ENCODE measurements at places on chromosomes 1 and 21.

DNA sequence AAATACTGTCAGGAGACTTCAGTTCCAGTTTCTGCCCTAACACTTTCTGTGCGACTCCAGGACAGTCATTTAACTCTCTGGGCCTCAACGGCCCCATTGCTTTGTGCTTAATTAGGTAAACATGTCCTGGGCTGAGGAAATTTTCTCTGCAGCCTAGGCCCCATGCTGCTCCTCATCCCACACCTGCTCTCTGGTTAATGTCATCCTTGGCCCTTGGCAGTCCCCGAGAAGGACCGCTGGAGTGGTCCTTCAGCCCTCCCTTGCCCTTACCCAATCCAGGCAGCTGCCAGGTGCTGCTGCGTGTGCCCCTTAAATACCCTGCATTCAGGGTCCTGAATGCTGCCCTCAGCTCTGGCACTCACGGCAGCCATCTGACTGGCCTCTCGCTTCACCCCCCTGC, 18.7 kb downstream of the UBL4B start:
- DNase-seq, result no peak

DNA sequence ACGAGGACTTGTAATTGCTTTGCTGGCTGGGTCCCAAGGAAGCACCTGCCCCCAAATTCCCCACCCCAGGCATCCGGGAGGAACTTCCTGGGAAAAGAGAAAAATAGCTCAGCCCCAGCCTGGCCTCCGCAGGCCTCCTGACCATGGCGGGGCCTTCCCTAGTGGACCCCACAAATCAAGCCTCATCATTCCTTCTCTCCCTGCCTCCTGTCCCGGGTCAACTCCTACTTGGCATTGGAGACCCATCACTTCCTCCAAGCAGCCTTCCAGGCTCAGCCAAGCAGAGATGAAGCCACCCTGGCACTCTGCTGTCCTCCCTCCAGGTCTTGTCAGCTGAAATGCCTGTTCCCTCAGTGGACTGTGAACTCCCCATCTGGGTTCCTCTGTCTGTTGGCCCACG, 38.0 kb downstream of the AJAP1 start:
- no peak for DNase-seq

- DNase-seq, result no peak
These were observed 237.8 kb downstream of the FMN2 start for GRCh38 chr1:240329443-240329842.

- DNase-seq, result no peak
These were observed 9.5 kb upstream of the TARS2 start for GRCh38 chr1:150477733-150478132.

DNA sequence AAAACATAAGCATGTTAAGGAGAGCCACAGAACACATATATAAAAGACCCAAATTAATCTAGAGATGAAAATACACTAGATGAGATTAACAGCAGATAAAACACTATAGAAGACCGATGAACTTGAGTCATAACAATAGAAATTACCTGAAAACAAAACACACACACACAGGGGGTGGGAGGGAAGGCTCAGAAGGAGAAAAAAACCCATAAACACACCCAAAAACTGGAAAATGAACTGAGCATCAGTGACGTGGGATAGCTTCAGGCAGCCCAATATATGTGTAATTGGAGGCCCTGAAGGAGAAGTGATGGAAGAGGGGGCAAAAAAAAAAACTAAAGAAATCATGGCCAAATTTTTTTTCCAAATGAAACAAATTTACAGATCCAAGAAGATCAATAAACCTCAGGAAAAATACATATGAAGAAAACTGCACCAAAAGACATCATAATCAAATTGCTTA, 11.4 kb downstream of the ALDH9A1 start:
- DNase-seq, result no peak

DNA sequence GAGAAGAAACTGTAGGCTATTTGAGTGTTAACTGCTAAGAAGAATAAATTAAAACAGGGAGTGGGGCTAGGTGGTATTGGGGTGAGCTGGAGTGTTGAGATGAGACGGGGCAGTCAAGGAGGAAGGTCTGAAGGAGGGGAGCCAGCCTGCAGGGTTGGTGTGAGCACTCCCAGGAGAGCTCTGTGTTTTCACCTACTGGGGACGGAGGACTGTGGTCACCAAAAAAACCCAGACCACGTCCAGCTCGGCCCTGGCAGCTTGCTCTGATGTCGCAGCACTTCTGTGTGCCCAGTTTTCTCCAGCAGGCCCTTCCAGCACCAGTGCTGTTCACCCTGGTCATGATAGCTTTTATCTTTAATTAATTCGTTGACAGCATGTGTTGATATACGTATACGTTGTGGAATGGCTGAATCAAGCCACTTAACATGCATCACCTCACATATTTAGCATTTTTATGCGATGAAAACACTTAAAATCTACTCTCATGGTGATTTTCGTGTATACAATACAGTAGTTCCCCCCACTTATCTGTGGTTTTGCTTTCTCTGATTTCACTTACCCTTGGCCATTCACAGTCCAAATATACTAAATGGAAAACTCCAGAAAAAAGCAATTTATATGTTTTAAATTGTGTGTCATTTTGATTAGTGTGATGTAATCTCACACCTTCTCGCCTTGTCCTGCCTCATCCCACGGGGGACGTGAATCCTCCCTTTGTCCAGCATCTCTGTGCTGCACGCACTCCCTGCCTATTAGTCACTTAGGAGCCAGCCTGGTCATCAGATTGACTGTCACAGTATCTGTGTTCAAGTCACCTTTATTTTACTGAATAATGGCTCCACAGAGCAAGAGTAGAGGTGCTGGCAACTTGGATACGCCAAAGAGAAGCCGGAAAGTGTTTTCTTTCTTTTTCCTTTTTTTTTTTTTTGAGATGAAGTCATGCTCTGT, 12.3 kb downstream of the FAM3B start:
- no peak for DNase-seq

- no peak for DNase-seq
These were observed 77.7 kb downstream of the SLC16A1 start for GRCh38 chr1:112878321-112878720.

DNA sequence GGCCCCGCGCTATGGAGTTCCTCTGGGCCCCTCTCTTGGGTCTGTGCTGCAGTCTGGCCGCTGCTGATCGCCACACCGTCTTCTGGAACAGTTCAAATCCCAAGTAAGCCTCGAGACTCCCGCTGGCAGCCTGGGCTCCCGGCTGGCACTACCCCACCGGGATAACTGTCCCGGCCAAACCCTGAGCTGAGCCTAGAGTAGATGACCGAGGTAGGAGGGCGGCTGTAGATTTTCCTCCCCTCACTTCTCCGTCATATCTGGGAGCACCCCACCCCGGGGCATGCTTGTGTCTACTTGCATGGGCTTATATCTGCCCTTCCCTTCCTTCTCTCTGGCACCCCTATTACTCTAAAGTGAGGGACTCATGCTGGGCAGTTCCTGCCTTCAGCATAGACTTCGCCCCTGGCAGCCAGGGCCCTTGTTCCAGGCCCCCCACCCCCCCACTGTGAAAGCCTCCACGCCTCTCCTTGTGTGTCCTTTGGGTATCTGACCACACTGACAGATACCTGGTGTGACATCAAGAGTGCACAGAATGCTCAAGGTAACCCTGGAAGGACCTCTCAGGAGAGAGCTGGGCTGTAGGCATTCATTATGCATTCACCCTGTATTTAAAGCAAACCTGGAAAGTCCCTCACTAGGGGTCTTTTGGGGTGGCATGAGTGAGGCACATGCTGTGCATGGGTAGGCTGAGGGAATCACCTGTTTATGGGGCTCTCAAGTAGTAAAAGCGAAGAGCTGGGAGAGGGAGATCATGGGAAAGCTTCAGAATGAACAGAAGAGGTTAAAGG, 485 bp downstream of the EFNA1 start:
- no peak for DNase-seq

DNA sequence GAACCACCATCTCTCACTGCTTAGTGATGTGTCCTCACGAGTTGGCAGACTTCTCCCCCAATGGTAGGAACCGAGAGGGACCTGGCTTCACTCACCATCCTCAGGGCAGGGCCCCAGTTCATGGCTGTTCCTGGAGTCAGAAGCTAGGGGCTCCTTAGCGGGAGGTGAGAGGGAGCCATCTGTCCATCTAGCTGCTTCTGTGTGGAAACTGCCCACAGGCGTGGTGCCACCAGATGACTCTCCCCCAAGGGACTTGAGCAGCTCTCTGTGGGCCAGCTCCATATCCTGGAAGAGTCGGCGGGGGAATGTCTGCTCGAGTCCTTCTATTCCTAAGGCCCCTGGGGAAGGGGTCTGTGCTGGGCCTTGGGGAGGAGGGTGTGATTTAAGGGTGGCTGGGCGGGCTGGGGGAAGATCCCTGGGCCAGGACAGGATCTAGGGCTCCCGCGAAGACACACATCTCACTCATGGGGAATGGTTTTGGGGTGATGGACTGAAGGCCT, 16.3 kb downstream of the LRRC71 start:
- DNase-seq, result no peak

DNA sequence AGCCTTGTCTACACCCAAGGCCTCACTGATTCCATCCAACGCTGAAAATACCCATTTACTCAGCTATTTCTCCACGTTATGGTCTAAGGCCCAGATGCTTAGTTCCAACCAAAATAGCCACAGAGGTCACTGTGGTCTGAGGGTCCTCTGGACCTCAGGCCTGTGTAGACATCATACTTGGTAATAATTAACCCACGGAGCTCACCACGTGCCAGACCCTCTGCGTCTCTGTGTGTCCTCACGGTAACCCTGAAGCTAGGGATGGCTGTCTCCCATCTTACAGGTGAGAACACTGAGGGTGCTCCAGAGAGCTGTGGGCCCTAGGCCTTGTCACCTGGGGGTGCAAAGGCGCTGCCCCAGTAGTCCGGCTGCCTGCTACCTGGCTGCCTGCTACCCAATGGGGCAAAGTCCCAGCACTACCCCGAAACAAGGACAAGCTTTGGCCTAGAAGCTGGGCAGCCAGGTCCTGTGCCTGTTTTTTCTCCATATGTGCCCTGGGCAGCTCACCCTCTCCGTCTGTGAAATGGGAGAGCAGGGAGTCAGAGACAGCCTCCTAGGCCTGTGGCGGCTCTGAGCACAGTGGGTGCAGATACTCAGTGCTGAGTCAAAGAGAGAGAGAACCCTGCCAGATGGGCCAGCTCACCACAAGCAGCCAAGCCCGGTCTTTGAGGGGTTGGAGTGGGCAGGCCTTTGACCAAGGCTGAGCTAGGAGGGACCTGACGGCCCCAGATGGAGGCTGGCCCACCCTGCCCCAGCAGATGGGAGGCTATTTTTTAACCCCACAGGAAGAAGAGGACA, 17.0 kb upstream of the RUNX3 start:
- no peak for DNase-seq

DNA sequence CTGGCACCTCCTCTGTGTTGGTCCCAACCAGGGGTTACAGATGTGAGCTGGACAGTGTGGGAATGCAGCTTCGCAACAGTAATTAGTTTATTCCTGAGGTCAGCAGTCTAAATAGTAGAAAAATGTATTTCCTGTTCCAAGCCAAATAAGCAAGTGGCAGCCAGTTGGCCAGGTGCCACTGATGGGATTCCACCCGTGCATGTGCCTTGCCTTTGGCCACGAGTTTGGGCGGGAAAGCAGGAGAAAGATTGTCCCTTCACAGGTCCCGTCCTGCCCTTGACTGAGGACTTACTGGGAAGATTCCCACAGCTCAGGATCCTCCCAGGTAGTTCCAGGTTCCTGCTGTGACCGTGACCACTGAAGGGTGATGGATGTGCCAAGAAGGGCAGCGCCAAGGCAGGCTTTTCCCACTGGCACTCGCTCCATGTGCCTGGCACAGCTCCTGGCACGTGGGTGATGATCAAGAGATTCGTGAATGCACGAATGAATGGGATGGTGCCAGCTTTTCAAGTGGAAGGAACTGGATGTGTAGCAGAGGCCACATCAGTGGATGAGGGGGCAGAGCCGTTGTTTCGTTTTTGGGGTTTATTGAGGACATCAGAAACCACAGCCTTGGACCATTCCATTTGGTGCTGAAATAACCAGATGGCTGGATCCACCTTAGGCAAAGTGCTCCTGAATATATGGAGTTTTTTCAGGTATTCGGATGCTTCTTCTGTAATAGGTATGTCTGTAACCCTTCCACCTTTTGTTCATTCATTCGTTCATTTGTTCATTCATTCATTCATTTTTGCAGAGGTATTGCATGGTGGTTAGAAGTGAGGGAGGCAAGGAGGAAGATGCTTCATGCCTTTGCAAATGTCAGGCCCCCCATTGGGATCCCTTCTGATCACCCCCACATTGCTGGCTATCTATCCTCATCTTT, 62.4 kb upstream of the WNT4 start:
- DNase-seq, result no peak

DNA sequence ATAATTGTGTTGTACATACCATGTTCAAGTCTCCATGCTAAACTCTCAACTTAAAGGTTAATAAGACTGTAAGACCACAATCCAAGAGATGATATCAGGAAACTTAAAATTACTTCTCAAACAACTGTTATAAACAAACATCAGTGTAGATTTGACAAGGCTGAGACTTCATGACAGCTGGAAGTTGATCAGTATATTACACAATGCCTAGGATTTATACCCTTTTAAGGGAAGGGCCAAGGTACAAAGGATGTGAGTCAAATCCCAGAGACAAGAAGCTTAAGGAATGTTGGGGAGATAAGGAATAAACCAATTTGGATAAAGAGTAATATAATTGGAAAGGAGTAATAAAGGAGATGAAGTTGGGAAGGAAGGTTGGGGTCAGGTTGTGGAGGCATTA, 98.8 kb downstream of the LBR start:
- DNase-seq, result no peak

DNA sequence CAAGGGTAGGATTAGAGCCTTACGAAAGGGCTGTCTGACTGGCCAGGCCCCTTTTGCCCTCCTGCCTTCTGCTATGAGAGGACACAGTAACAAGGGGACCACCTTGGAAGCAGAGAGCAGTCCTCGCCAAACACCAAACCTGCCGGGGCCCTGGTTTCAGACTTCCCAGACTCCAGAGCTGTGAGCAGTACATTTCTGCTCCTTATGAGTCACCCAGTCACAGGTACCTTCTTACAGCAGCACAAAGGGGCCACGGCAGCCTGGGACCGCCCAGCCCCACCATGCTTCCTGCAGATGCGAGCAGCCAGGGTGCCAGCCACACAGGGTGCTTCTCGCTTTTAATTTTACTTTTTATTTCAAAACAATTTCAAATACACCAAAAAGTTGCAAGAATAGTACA, 17.2 kb upstream of the POFUT2 start:
- no peak for DNase-seq

GRCh38 chr1:210746024-210746731, 387.8 kb downstream of the KCNH1 start:
- DNase-seq, result no peak

DNA sequence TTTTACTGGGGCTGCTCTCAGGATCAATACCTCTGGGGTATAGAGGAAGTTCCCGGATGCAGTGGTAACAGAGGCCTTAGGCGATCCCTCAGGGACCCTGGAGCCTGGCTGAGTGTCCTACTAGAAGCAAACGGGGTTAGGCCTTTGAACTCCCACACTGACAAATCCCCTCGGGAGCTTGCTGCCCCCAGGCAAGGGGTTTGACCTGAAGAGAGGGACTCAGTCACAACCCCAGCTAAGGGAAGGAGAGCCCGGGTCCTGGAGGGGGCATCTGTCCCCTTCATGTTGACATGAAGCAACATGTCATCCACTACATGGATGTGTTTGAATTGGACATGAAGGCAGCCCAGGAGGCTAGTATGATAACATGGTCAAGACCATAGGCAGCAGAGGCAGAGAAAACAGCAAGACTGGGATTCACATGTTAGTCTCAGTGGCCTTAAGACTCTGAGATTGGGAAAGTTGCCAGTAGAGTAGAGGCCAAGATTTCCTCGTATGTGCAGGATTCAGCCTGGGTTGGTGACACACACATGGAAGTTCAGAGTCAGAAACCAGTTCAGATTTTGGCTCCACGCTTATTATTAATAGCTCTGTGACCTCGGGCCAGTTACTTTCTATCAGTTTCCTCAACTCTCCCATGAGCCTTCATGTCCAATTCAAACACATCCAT, 101.5 kb downstream of the KCNN3 start:
- DNase-seq, result no peak

- no peak for DNase-seq
These were observed 1.7 kb upstream of the TRIM67 start for GRCh38 chr1:231159963-231160761.
